ENCODE measurements at places on chromosomes 12 and 14. TPM values are rescaled to one million over a fixed set of nuclear protein-coding genes. Genes with fewer than 3 reads are reported as not detected.

Gene RPS29
- total RNA-seq = 1,209 TPM

Gene SUDS3
- total RNA-seq = 106 TPM

Gene GPRC5D
- not detected for total RNA-seq

Gene CCDC177
- not detected for total RNA-seq

Gene PZP
- total RNA-seq = 3.8 TPM

Gene FUT8
- 34.7 TPM for total RNA-seq

Gene ADGRD1
- total RNA-seq = 85.6 TPM

Gene TAMALIN
- total RNA-seq = 31.4 TPM

Gene SLC38A1
- 35.3 TPM for total RNA-seq

Gene GLI1
- 5.7 TPM for total RNA-seq

Gene ITGA5
- total RNA-seq = 71.2 TPM

Gene RPL10L
- not detected for total RNA-seq

Gene PYGL
- total RNA-seq = 49.4 TPM

Gene KRT71
- total RNA-seq = not detected

Gene EIF2B1
- total RNA-seq = 36.6 TPM

Gene GYS2
- not detected for total RNA-seq

Gene PLBD1
- total RNA-seq = 21.2 TPM

Gene KLRK1
- 2.9 TPM for total RNA-seq

Gene KRT78
- total RNA-seq = not detected

Gene KSR2
- 0.51 TPM for total RNA-seq

Gene ZBTB25
- 14.0 TPM for total RNA-seq

Gene NRIP2
- 1.1 TPM for total RNA-seq

Gene OVCH1
- total RNA-seq = not detected

Gene NELL2
- total RNA-seq = 15.9 TPM

Gene LRRC10
- 0.40 TPM for total RNA-seq

Gene LMNTD1
- 5.3 TPM for total RNA-seq

Gene HIGD1C
- total RNA-seq = not detected

Gene KCNA1
- total RNA-seq = 0.09 TPM

Gene RFX4
- total RNA-seq = not detected

Gene PLEKHD1
- 0.83 TPM for total RNA-seq

Gene DPPA3
- total RNA-seq = not detected

Gene OR4Q2
- total RNA-seq = not detected

Gene IPO8
- 52.7 TPM for total RNA-seq

Gene NANOG
- total RNA-seq = 0.49 TPM

Gene DEGS2
- 7.4 TPM for total RNA-seq

Gene NPC2
- 922 TPM for total RNA-seq

Gene RIPK3
- 26.0 TPM for total RNA-seq

Gene CAPZA3
- total RNA-seq = not detected

Gene INSM2
- 0.17 TPM for total RNA-seq

Gene PHETA1
- total RNA-seq = 3.1 TPM

Gene EPYC
- not detected for total RNA-seq

Gene PLEK2
- 2.8 TPM for total RNA-seq

Gene STX2
- total RNA-seq = 19.4 TPM

Gene TMTC2
- total RNA-seq = 77.1 TPM

Gene TMCC3
- total RNA-seq = 7.8 TPM

Gene C12orf56
- 0.12 TPM for total RNA-seq

Gene TBX3
- 48.4 TPM for total RNA-seq

Gene DLGAP5
- 5.0 TPM for total RNA-seq

Gene WNT1
- 0.20 TPM for total RNA-seq

Measured in lung (tissue), 17 donors.